ENCODE measurements at places on chromosomes 16 and 17.

DNA sequence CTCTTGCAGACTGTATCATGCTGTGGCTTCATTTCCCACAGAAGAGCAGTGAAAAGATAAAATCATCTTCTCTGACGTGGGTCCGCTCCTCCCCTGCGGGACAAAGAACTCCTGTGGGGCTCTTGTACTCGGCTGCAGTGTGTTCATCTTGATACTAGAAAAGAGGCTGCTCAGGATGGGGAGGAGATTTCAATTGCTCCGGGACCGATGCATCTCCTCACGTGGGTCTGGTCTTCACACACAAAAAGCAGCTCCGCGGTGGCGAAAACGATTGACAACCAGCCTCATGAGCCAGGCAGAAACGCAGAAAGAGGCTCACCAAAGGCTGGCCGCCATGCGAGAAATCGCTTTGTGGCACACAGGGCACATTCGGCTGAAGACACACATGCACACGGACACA, 14.4 kb upstream of the KCNJ18 start:
- DNase-seq: no peak

- no peak for DNase-seq
Observed at GRCh38 chr17:65173284-65173793, 36.2 kb downstream of the RGS9 start.

GRCh38 chr17:12603566-12603965, 62.1 kb upstream of the MYOCD start:
- DNase-seq: no peak

GRCh38 chr16:87955302-87956097, 4.3 kb downstream of the BANP start:
- DNase-seq: no peak

GRCh38 chr16:20175358-20175757, 101.7 kb upstream of the GPR139 start:
- DNase-seq: no peak

- DNase-seq: no peak
Observed at GRCh38 chr16:82298472-82298871, 128.4 kb upstream of the MPHOSPH6 start.

DNA sequence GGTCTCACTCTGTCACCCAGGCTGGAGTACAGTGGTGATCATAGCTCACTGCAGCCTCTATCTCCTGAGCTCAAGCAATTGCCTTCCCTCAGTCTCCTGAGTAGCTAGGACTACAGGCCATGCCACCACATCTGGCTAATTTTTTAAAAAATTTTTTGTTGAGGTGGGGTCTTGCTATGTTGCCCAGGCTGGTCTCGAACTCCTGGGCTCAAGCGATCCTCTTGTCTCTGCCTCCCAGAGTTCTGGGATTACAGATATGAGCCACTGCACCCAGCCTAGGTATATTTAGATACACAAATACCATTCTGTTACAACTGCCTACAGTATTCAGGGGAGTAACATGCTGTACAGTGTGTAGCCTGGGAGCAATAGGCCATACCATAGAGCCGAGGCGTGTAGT, 14.3 kb downstream of the POLR3E start:
- DNase-seq: no peak

- DNase-seq: no peak
Observed at GRCh38 chr17:37752482-37752881, 7.6 kb upstream of the HNF1B start.

GRCh38 chr17:34827008-34827407, 134.3 kb downstream of the CCT6B start:
- no peak for DNase-seq

GRCh38 chr16:54444851-54445458, 158.4 kb upstream of the IRX3 start:
- no peak for DNase-seq

- no peak for DNase-seq
Observed at GRCh38 chr17:79444198-79444597, 166.7 kb downstream of the RBFOX3 start.

GRCh38 chr17:8502126-8502525, 66.4 kb downstream of the NDEL1 start:
- DNase-seq: no peak

- DNase-seq: no peak
Observed at GRCh38 chr17:13851889-13852288, 217.4 kb upstream of the COX10 start.
